ENCODE measurements at places on chromosomes 3 and 15.
A peak's percentile ranks its signal among the peaks of the same experiment; 100 is the strongest.

GRCh38 chr3:185175370-185175987 is 22.6 kb upstream of the C3orf70 start:
- DNase-seq, result peak; percentile 91

GRCh38 chr3:29789686-29790085 is 508.8 kb downstream of the RBMS3 start:
- DNase-seq, result no peak

GRCh38 chr3:184192889-184193288 is 6.9 kb downstream of the ABCF3 start:
- DNase-seq, result no peak

- DNase-seq, result no peak
Observed at GRCh38 chr3:166877971-166878370, 502.1 kb downstream of the ZBBX start.

DNA sequence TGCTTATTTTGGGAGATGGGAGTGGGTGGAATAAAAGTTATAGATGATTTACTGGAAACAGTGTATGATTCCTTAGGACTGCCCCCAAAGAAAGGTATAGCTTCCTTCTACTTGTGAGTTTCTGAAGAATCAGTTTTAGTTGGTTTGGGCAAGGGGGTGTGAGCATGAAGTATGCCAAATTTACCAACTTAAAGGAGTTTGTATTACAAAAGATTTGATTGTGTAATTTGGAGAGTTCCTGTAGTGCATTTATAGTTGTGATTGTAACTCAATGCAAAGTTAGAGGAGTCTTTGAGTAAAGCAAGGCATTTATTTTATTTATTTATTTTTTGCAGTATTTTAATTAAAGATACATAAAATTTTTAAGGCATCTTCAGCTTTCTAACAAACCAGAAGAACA is 42.8 kb downstream of the TSC22D2 start:
- peak; percentile 49 for DNase-seq

DNA sequence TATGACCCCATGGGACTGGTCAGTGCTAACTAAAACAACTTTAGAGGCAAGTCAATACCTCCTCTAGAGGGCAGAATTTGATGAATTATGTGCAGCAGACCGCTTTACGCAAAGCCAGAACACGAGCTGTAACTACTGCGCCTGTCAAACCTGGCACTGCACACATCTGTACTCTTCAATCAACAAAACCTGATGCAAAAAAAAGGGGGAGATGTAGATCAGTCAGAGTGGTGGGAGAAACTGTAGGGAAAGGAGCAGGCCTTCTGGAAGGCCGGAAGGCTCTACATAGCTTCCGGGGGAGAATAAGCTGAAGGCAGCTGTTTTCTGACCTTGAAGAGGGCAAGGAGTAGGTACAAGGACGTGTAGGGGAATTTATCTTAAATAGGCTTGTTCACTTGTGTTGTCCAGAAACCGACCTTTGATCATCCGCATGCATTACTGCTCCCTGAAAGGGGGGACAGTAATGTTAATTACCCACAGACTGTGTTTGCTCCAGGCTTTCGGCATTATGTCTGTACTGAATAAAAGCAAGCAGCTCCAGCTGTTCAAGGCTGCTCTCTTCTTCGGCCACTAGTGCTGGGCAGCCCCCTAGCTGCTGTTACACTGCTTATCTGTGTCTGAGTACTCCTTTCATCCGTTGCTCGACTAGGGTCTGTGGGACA is 41.0 kb downstream of the GPR160 start:
- peak; percentile 49 for DNase-seq

DNA sequence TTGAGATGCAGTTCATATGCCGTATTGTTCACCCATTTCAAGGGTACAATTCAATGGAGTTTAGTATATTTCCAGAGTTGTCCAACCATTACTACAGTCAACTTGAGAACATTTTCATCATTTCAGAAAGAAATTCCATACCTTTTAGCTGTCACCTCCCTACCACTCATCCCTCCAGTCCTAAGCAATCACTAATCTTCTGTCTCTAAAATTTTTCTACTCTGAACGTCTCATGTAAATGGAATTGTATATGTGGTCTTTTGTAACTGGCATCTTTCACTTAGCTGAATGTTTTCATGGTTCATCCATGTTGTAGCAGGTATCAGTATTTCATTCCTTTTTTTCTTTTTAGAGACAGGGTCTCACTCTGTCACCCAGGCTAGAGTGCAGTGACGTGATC is 51.1 kb downstream of the CMTM7 start:
- DNase-seq, result no peak

DNA sequence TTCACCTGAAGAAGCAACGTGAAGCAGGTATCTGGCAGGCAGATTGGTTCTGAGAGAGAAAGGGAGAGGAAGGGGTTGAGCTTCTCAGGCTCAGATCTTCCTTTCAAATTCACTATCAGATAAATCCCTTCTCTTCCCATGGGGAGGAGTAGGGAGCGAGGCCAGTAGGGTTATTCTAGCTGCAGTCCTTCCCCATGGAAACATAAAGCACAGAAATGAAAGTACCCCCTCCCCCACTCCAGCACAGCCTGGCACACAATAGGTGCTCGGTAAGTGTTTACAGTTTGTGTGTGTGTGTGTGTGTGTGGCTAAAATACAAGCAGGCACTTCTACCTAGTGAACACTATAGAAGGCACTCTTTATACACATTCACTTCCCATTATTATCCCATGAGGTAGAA is 20.8 kb upstream of the VPS8 start:
- DNase-seq, result no peak

DNA sequence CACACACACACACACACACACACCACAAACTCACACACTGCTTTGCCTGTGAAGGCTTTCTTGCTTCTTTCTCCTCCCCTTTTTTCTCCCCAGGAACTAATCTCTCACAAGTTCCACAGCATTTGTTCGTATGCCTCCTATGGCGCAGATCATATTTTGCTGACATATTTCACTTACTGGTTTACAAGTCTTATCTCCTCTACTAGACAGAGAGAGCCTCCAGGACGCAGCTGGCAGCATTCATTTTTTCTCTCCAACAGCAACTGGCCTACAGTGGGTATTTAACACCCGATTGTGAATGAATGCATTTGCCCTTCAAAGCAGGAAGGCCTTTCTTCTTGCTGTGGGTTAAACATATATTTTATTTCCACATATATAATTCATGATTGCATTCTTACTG is 47.0 kb upstream of the DLG1 start:
- no peak for DNase-seq

DNA sequence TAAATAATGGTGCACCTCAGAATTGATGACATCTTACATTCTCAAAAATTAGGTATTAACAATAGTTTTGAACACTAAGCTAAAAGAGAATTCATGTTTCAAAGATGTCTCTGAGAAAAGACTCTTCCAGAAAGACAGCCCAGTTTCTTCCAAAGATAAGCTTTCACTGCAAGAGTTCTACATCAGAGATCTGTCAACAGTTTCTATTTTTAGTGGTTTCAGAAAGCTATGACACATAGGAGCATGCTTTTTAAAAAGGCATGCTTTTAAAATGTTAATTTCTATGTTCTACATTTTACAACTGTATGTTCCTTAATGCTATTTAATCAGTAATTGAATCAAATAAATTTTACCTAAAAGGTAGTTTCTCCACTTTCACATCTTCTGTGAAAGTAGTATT is 88.2 kb downstream of the PLOD2 start:
- no peak for DNase-seq

DNA sequence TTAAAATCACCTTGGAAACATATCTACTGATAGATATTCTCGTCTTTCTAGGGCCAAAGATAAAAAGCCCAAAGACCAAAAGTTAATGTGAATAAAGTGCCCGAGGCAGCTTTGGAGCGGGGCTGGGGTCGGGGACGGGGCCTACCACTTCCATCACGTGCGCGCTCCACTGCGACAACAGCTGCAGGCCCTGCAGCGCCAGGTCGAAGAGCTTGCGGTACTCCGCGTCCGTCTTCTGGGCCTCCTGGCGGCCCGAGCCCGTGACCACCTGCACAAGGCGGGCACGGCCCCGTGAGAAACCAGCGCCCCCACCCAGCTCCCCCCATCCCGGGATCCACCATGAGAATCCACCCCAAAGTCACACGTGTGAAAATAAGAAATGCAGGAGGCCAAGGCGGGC is 52.4 kb downstream of the CYFIP1 start:
- DNase-seq, result no peak
